Activated naive CD4-positive, alpha-beta T cell (primary cell): ENCODE measurements at places on chromosomes 2 and 18.

DNA sequence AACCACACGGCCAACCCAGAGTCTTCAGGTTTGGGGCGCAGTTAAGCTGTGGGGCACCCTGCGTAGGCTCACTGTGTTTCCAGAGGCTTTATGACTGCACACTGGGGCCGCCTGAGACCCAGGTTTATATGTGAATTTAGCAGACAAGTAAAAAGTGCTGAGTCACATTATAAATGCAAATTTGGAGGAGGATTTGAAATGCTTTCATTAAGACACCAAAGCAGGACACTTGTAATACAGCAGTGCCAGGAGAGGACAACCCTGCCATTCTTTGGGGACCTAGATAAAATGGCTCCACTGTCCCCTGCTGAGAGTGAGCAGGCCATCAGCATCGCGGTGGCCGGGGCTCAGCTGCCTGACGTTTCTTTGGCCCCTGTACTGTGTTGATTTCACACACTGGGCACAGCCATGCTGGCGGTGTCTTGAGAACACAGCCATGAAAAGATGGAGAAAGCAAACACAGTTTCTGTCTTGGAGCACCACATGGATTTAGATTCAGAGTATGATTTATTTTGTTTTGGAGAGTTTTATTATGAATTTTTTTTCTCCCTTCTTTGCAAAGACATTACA is 10.2 kb downstream of the ACKR3 start:
- DNase-seq = no peak

DNA sequence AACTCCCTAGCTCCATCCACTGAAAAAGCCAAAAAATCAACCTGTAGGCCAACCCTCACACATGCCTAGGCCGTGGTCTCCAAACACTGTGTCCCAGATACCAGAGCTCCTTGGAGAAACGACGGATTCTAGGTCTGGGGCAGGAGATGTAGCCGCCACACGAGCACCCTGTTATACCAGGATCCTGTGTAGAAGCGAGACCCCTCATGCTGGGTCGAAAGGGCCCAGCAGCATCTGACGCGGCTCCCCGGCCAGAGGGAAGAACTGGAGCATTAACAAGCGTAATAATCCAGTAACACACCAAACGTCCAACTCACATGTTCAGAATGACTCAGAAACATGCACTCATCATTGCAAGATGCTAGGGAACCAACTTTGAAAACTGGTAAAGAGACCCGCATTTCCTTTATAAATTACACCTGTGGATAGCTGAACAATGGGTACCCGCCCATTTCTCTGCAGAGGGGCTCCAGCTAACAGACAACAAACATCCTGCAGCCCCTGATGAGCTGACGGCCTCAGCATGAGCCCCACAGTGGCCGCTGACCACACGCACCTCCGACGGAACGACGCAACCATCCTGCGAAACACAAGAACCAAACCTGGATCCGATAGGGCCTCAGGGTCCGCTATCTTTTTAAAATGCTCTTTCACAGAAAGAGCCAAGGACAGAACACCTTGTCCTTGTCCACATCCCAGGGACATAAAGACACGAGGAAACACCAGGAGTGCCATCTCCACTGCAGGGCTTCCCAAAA is 14.2 kb downstream of the SLC66A2 start:
- no peak for DNase-seq

DNA sequence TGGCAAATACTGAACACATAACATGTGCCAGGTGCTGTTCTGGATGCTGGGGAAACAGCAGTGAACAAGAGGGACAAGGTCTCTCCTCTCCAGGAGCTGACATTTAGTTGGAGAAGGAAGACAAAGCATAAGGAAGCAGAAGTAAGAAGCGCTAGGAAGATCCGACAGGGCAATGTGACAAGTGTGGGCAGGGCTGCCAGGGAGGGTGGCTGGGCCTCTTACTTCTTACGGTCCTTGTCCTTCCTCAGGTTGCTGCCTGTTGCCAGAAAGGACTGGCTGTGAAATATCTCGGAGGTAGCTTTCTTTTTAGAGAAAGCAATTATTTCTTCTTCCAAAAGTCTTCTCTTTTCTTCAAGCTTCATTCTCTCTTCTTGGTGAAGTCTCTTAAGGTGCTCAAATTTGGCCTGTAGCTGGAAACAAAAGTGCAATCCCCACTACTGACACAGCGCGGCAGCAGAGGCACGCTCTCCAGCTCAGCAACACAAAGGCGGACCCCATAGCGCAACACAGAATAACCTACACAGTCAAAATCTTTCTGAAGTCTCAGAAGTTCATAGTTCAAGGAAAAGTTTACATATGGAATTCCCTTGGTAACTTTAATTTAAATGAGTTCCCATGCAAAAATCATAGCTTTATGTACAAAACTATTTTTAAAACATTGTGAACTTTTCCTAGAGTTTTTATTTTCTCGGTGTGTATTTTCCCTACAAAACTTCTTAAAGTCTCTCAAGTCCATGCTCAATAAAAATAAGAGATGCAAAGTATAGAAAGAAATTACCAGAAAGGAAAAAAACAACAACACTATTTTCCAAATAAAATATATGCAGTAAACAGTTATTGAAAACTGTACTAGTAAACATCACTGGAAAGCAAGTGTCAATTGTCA is 67.7 kb downstream of the SEPTIN10 start:
- peak; percentile 19 for DNase-seq

DNA sequence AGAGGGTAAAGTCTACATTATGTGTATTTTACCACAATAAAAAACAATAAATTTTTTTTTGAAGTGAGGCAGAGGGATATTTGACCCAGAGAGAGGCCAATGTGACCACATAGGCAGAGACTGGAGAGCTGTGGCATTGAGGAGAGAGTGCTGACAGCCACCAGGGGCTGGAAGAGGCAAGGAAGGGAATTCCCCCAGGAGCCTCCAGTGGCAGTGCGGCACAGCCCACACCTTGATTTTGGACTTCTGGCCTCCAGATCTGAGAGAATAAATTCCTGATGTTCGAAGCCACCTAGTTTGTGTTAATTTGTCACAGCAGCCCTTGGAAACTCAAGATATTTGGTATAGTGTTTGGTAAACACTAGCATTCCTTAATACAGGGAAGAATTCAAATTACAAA is 22.7 kb downstream of the ANKRD29 start:
- no peak for DNase-seq

DNA sequence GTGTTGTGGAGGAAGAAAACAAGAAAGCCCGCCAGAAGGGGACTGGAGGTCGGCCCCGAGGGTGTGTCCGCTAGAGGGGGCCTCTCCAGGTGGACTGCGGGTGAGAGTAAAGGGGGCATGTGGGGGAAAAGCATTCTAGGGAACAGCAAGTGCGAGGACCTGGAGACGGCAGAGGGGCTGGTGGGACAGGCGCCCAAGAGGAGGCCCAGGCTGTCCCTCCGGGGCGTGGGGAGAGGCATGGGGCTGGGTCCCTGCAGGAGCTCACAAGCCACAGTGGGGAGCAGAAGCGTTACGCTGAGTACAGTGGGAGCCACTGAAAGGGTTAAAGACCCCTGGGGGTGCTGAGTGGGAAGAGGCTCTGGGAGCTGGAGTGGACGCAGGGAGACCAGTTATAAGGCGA is 1.6 kb upstream of the KLF11 start:
- DNase-seq = no peak

DNA sequence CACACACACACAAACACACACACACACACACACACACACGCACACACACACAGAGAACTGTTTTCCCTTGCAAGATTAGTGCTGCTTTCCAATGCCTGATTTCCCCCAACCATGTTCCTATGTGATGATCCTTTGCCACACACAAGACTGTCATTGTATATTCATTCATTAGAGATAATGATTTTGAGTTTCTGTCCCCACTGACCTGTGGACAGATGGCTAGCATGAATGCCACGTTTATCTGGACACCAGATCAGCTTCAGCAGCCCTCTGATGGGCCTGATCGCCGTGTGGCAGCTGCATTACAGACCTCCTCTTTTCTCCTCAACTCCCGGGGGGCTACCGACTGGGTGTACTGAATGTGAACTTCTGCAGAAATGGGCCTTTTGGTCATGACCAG is 353.0 kb downstream of the MYCN start:
- DNase-seq = no peak

DNA sequence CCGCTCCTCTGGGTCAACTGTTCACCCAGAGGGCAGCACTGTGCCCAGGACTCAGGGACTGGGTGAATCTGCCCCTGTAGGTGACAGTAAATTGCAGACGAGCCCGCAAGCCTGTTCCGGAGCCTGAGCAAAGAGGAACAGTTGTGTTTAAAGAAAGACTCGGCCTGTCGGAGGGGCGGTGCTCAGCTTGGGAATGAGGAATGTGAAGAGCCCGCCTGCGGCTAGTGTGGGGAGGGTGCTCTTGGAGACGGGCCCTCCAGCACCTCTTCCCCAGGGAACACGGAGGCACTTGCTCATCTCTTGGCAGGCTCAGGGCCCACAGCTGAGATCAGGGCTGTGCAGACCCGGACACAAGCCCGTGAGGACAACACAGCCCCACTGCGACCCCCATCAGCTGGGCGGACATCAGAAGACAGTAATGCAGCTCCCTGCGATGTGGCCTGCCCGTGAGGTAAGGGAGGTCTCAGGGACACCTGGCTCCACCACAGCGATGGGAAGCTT is 299.0 kb downstream of the NDUFA10 start:
- no peak for DNase-seq

GRCh38 chr2:235849489-235849888 is 318.7 kb downstream of the GBX2 start:
- no peak for DNase-seq

DNA sequence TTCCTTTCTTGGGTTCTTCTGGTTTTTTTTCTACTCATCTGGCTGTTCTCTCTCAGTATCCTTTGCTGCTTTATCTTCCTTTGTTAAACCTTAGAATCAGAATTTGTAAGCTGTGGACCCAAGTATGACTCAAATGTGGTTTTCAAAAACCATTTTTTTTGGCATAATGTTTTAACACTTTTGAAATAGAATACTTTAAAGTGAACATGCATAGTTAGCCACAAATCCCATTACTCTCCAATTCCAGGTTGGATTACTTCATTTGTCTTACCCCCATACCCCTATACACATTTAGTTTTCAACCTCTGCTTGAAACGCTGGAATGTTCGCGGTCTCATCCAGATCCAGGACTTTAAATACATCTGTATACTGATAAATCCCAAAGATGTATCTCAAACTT is 29.1 kb downstream of the ALMS1 start:
- no peak for DNase-seq

DNA sequence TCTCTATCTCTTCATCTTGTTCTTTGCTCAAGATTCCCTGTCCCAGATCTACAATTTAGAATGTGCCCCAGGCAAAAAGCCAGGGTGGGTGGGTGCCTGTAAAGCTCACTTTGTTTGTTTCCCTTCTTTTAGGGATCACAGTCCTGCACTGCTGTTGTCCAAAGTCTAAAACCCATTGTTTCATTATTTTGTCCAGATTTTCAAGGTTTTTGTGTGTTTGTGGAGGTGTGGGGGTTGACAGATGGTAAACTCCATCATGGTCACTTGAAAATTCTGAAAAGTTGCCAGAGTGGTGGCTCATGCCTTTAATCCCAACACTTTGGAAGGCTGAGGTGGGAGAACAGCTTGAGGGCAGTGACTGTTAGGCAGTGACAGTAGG is 41.5 kb downstream of the YES1 start:
- DNase-seq = no peak

DNA sequence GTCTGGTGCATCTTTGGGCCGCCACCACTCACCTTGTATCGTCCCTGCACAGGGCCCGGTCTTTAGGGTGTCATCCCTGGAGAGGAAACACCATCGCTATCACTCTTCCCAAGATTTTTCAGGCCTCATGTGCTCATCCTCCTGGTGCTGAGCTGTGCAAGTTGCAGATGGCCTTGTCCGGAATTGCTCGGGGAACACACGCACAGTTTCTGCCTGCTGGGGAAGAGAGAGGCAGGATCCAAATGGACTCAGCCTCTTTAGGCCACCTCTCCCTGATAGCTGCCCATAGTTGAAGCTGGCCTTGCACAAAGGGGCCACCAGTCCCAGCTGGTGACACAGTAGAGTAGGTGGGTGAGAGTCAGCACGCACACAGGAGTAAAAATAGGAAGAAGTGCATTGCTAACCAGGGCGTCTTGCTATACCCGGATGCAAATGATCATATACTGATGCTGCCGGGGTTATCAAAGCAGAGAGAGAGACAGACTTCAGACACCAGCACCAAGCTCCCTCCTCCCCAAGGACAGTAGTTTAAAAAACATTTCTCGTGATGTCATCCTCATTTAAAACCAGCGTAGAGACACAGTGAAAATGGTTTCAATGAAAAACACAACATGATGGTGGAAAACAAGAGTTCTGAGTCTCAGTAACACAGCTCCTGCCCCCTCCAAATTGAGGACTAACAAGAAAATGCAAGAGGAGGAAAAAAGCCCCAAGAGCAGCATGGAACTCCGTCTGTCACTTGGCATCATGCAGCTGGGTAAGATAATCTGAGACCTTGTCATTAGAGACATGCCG is 147.5 kb upstream of the NCK2 start:
- no peak for DNase-seq

DNA sequence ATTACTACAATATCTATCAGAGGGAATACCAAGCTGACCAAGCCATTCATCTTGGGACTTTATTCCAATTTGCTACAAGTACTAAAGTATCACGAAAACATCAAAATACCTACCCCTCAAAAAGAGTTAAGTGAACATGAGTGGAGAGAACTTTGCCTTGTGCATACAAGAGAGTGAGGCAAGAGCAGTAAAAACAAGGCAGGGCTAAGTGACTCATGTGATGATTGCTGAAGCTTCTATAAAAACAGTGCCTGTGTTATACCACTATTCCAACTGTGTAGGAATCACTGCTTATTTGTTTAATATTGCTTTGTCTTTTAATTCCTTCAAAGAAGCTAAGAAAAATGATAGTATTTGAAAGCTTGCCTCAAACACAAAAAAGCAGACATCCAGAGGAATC is 61.2 kb downstream of the FARSB start:
- DNase-seq = no peak

- DNase-seq = no peak
These were observed 269.0 kb downstream of the DCDC2C start for GRCh38 chr2:3972377-3972776.

GRCh38 chr2:112185131-112185530 is 46.9 kb downstream of the FBLN7 start:
- DNase-seq = no peak

- no peak for DNase-seq
These were observed 65.1 kb downstream of the CUL3 start for GRCh38 chr2:224520064-224520463.

DNA sequence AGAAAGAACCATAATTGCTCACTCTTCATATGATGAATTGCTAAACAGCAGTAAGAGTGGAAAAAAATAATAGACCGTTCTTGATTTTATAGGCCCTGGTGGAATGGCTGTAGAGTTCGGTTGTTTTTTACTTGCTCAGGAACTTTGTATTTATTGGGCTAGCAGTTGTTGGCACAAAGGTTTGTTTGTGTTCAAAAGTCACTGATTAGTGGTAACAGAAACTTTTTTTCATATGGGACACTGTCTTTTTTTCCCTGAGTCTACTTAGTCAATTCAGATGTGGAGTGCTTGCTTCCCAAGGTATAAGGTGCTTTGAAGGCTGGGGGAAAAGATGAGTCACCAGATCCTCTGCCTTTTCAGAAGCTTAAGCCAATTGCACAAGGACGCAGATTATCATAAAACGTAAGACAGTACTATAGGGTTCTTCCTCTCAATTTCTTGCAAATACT is 25.8 kb downstream of the PHLPP1 start:
- no peak for DNase-seq
